Body of pancreas (tissue), 4 donors: ENCODE measurements at places on chromosomes 4 and X. TPM values are rescaled to one million over a fixed set of nuclear protein-coding genes. Genes with fewer than 3 reads are reported as not detected.

DNA sequence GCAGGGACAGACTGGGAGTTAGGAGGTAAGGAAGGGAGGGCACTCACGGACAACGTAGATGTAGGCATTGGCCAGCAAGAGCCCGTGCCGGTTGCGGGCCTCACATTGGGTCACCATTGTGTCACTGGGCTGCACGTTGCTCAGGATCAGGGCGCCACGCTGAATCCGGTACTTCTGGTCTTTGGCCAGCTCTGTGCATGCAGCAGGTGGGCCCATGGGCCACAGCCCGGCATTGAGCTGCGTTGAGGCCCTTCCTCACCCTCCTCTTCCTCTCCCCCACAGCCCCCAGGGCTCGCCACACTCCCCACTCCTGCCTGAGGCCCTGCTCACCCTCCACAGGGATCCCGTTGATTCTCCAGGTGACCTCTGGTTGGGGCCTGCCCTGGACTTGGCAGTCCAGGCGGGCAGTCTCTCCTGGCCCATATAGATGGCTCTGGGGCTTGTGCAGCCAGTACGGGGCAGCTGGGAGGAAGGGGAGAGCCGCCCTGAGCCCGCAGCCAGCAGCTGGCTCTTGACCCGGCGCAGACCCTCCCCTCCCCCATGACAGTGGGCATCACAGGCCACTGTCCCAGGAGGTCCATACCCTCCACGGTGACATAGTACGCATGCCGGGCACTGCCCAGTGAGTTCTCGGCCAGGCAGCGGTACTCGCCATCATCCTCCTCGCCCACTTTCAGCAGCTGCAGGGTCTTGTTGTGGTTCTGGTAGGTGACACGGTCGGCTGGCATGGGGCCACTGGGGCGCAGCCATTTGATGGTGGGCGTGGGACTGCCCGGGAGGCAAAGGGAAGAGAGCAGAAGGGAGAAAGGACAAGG, 16.3 kb downstream of the L1CAM start:
- DNase-seq = no peak

- DNase-seq = no peak
Observed at GRCh38 chrX:101986586-101986985, 54.8 kb upstream of the ZMAT1 start.

DNA sequence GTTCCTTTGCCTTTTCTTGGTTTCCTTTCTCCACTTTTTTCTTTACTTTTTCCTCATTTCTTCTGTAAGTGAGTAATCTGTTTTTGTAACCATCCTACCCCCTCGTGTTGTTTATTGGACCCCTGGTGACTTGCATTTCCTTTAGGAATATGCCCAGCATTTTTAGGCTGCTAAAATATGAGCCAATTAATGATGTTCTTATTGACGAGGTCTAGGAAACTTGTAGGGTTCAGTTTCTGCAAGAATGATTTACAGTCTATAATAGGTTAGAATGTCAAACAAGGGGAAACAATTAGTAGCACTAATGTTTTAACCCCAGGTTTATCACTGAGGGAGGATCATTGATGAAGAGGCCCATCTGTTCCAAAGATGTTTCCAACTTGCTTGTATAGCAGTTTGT, 79.0 kb downstream of the CPE start:
- DNase-seq = no peak

- DNase-seq = no peak
Observed at GRCh38 chr4:155545456-155545855, 121.2 kb upstream of the GUCY1A1 start.

Gene CCDC149
- total RNA-seq = 9.6 TPM

- DNase-seq = no peak
Observed at GRCh38 chr4:113440371-113440770, 321.2 kb downstream of the CAMK2D start.

Gene TRAM1L1
- total RNA-seq = 2.3 TPM

DNA sequence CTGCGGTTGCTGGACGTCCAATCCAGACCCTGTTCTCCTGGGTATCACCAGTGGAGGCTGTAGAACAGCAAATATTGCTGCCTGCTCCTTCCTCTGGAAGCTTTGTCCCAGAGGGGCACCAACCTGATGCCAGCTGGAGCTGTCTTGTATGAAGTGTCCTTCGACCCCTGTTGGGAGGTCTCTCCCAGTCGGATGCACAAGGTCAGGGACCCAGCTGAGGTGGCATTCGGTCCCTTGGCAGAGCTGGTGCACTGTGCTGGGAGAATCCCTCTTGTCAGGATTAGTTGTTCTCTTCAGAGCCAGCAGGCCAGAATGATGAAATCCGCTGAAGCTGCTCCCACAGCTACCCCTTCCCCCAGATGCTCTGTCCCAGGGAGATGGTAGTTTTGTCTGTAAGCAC, 110.3 kb upstream of the ZXDB start:
- no peak for DNase-seq

Gene MAGEB2
- not detected for total RNA-seq

DNA sequence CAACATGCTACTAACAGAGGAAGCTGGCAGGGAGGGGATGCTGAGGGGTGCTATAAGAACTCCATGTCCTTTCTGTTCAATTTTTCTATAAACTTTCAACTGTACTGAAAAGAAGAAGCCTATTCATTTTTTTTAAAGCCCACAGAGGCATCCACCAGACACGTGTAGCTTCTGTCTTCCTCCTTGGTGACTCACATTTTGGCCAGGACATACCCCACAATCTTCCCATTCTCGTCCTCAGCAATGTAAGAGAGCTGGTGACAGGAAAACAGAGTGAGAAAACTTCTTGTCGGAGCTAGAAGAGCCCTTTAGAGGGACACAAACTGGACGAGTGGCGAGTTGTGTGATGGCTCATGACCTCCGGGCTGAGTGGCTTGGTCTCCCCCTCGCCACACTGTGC, 1.1 kb downstream of the NAA10 start:
- no peak for DNase-seq

GRCh38 chr4:110108422-110108821, 90.0 kb downstream of the ELOVL6 start:
- DNase-seq = no peak

DNA sequence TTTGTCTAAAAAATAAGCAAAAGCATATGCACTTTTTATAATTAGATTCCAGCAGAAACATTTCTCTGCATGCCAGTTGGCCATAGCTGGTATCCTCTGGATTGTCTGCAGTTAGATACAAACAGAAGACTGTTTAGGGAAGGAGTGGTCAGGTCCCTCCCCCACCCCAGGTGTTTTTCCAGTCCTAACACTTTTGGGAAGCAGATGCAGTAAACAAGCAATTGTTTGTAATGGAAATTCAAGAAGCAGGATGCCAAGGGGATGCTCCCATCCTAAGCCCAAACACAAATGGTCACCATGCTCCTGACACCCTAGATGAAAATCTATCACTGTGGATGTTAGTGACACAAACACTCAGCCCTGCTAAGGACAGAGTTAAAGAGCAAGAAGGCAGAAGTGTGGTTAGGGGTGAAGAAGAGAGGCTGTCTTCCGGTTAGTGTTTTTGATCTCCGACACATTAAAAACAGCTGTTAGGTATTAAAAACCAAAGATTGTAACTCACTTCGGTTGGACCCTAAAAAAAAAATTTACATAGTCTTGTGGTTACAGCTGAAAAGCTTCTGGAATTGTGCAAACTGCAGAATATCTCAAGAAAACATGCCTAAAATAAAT, 7.9 kb downstream of the LEF1 start:
- DNase-seq = no peak

DNA sequence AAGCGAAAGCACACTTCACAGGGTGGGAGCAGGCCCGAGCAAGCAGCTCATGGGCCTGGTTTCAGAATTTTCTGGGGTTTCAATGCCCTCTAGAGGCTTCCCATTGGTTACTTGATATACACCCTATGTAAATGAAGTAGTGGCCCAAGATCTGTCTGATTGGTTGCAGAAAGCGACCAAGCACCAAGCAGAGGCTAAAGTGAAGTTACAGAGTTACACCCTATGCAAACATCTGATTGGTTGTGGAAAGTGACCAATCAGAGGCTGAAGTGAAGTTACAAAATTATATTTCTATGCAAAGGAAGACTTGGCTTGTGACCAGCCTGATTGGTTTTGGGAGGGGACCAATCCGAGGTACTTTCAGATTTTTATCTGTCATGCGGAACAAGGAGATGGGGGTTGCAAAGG, 8.2 kb downstream of the FHIP1A start:
- no peak for DNase-seq

GRCh38 chr4:13905543-13905942, 278.0 kb upstream of the BOD1L1 start:
- DNase-seq = no peak

GRCh38 chrX:139533444-139533843, 2.9 kb downstream of the F9 start:
- no peak for DNase-seq

DNA sequence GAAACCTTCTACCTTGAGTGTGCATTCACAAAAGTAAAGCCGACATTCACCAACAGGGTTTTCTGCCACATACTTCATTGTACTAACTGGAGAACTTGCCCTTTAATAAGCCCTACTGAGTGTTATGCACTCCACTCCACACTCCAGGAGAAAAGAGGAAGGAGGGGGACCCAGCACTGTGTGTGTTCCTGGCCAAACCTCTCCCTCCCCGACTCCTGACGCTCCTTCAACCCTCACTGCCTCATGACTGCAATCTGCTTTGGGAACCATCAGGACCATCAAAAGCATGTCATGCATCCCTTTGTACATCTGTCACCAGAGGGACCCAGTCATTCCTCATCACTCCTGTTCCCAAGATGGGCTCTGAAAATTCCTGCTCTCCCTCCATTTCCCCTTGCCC, 143.7 kb downstream of the RASL11B start:
- no peak for DNase-seq

Gene PPP2R2C
- total RNA-seq = 0.78 TPM
